Esophagus muscularis mucosa (tissue), 4 donors: ENCODE measurements at places on chromosomes 4 and X. TPM values are rescaled to one million over a fixed set of nuclear protein-coding genes. Genes with fewer than 3 reads are reported as not detected.

DNA sequence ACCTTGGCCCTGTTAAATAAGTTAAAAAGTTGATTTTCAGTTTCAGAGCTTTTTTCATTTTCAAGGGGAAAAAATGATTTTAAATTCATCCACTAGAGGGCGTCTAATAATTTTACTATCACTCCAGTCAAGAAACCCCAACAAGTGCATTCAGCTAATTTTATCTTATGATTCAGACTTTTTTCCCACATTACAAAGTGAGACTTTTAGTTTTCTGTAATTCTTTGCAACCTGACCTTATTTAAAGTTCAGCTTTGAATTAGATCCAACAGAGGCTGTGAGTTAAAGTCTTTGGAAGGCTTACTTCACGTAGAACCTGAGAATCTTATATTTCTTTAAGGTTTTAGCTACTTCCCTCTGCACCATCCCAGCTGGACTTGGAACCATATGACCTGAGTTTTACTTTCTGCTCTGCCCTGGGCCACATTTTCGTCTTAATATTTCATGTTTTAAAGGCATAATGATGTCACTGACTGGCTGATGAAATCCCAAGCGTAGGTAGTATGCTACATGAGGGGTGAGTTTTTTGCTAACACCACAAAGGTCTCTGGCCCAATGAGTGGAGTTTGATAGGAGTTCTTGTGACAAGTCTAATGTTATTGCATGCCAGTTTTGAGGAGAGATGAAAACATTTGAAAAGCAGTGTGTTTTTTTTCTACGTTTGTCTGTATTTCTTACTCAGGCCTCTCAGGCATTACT is 7.2 kb downstream of the GNRHR start:
- DNase-seq, result no peak

- no peak for DNase-seq
Measured at GRCh38 chr4:151389311-151389710, 19.7 kb upstream of the FHIP1A start.

GRCh38 chr4:147538711-147539110 is 57.8 kb downstream of the EDNRA start:
- no peak for DNase-seq

DNA sequence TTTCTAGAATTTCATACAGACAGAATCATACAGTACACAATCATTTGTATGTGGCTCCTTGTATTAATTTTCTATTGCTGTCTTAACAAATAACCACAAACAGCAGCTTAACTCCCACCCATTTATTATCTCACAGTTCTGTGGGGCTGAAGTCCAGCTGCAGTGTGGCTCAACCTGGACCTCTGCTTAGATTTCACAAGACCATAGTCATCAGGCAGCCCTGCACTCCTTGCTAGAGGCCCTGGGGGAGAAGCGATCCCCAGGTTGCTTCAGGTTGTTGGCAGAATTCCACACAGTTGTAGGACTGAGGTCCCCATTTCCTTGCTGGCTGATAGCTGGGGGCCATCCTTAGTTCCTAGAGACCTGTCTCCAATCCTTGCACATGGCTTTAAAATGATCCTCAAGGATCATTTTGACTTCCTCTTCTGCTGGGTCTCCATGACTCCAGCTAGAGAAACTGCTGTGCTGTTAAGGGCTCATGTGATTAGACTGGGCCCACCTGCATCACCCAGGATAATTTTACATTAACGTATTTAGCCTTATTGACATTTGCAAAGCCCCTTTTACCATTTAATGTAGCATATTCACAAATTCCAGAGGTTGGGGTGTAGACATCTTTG is 60.9 kb upstream of the SMAD1 start:
- DNase-seq, result no peak

- no peak for DNase-seq
Measured at GRCh38 chr4:7782783-7783182, 156.9 kb downstream of the AFAP1 start.

- DNase-seq, result no peak
Measured at GRCh38 chrX:43853225-43853828, 28.9 kb downstream of the MAOB start.

GRCh38 chrX:53004811-53005210 is 43.8 kb upstream of the GPR173 start:
- DNase-seq, result no peak

DNA sequence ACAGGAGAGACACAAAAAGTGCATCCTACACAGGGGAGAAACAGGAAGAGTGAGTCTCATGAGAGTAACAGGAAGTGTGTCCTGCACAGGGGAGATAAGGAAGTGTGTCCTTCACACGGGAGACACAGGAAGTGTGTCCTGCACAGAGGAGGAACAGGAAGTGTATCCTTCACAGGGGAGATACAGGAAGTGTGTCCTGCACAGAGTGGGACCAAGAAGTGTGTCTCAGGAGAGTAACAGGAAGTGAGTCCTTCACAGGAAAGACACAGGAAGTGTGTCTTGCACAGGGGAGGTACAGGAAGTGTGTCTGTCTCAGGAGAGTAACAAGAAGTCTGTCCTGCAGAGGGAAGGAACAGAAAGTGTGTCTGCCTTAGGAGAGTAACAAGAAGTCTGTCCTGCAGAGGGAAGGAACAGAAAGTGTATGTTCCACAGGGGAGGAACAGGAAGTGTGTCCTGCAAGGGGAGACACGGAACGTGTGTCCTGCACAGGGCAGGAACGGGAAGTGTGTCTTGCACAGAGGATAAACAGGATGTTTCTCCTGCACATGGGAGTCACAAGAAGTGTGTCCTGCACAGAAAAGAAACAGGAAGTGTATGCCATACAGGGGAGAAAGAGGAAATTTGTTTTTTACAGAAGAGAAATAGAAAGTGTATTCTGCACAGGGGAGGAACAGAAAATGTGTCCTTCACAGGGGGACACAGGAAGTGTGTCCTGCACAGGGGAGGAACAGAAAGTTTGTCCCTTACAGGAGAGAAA is 102.0 kb downstream of the ARSF start:
- DNase-seq, result no peak

GRCh38 chrX:132751063-132751690 is 207.3 kb downstream of the HS6ST2 start:
- DNase-seq, result no peak

DNA sequence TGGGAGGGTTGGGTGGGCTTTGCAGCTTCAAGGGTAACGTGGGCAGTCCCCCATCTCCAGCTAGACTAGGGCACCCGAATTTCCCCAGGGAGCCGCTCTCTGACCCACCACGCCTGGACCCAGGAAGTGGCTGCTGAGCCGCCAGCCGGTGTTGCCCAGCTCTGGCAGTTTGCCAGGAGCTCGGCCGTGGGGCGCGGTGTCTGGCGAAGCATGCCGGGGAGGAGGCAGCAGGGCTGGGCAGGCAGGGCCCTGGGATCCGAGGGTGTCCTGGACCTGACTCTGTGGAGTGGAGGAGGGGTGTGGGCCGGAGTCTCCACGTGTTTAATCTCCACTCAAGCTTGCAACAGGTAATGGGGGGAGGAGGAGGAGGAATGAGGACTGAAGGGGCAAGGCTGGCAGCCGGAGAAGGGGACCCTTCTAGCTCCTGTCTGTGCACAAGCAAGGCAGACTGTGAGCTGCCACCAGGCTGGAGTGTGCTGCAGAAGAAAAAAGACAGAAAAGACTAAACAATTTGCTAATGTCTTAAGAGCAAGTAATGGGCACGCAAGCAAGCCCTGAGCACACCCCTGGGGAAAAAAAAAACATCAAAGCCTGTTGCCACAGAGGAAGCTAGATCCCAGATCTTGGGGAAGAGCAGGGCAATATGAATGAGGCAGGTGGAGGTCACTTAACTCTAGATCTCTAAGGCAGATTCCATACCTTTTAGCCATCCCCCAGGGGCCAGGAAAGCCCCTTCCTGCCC is 2.4 kb downstream of the LONRF3 start:
- no peak for DNase-seq

- DNase-seq, result no peak
Measured at GRCh38 chrX:100964362-100964761, 5.1 kb upstream of the ARL13A start.

DNA sequence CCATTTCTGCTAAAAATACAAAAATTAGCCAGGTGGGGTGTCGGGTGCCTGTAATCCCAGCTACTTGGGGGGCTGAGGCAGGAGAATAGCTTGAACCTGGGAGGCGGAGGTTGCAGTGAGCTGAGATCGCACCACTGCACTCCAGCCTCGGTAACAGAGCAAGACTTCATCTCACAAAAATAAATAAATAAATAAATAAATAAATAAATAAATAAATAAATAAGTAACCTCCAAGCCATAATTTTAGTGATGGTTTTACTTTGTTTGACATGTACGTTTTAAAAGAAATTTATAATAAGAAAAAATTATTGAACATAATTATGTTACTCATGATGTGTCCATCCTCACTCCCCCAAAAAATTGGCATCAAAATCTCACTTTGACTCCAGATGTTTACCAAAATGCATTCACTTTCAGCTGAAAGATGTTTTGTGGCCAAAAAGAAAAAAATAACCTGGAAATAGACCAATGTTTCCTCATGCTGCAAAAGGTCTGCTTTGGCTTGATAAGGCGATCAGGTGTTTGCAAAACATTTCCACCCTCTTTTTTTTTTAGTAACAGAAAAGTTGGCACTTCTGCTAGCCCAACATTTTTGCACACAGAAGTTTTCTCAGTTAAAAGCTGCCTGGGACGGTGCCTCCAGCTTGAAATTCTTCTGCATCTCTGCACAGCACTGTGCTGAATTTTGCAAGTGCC is 42.2 kb upstream of the DHRSX start:
- no peak for DNase-seq

GRCh38 chr4:110025056-110025455 is 112.4 kb downstream of the EGF start:
- peak; percentile 12 for DNase-seq

GRCh38 chrX:56733459-56734046 is 4.5 kb downstream of the NBDY start:
- DNase-seq, result no peak

DNA sequence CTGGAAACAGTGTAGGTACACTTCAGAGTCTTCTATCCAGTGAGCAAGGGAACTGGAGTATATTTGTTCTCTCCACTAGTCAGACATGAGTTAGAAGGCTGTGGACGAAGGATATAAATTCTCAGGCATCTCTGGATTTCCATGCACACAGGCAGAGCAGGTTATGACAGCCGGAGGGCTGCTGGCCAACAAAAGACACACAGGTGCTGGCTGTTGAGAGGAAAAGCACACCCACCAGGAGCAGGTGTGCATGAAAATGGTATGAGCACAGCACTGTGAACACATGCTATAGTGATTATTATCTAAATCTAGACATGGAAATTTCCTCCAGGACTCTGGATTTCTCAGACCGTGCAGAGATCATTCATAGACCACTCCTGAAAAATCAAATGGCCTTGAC is 444.7 kb upstream of the RPS6KA3 start:
- no peak for DNase-seq

DNA sequence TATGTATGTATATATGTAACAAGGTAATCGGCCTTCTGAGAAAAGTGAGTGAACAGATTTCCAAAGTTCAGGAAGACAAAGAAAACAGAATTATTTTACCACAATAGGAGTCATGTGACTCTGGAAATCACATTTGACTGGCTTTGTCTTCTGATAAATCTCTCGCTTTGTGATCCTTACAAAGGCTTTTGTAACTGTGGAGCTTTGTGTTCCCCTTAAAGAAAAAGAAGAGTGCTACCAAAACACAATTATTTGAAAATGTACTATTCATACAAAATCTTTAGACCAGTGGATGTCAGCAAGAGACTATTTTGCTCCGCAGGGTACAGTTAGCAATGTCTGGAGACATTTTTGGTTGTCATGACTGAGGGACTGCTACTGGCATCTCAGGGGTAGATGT is 238.8 kb downstream of the LDB2 start:
- DNase-seq, result peak; percentile 12

DNA sequence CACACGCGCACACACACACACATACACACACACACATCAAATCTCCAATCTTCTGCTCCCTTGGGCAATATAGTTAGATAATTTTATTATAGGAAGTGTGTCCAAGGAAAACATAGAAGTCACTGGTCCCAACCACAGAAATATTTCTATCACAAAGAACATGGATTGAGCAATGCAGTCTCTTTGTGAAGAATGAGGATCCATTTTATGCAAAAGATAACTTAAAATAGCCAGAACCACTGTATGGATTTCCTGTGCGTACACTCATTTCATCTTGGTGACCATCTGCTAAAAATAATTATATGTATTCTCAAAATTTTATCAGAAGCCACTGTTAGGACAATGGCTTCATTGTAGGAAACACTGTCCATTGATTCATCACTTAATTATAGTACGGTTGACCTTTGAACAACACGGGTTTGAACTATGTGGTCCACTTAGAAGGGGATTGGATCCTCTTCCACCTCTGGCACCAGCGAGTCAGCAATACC is 169.6 kb upstream of the MXRA5 start:
- DNase-seq, result no peak

DNA sequence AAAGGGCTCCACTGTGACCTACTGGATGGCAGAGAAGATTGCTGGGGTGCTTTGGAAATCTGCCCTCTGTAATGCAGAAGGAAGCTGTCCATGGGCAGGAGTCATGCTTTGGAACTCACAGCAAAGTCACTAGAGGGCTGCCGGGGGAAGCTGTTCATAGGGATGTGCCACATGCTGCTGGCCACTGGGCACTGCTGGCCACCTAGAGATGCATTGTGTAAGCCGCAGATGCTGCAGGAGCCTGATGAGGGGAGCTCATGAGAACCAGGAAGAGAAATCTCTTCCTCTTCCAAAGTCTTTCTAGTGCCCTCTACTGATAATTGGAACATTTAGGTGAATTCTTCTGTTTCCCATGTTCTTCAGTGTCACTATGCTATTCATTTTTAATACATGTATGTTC is 31.2 kb upstream of the UXT start:
- DNase-seq, result no peak

- no peak for DNase-seq
Measured at GRCh38 chr4:110172972-110173371, 25.4 kb downstream of the ELOVL6 start.

GRCh38 chrX:154494715-154495114 is 4.3 kb upstream of the SLC10A3 start:
- no peak for DNase-seq

Gene PCGF3
- 34.7 TPM for total RNA-seq

Gene TMEM31
- not detected for total RNA-seq

Gene NAAA
- total RNA-seq, result 20.7 TPM

Gene NAP1L2
- 3.3 TPM for total RNA-seq

Gene DSPP
- total RNA-seq, result not detected

Gene PHKA1
- 7.1 TPM for total RNA-seq

Gene CLNK
- not detected for total RNA-seq

Gene BMP3
- total RNA-seq, result 19.9 TPM

Gene WDFY3
- total RNA-seq, result 103 TPM

Gene CYLC1
- total RNA-seq, result not detected

Gene TMPRSS11A
- total RNA-seq, result 0.42 TPM

Gene UGT2B11
- not detected for total RNA-seq

Gene IL2
- total RNA-seq, result not detected

Gene CLTRN
- total RNA-seq, result not detected

Gene NAT8L
- total RNA-seq, result 0.23 TPM
